ENCODE measurements at places on chromosomes 7 and 10.
A peak's percentile ranks its signal among the peaks of the same experiment; 100 is the strongest.

DNA sequence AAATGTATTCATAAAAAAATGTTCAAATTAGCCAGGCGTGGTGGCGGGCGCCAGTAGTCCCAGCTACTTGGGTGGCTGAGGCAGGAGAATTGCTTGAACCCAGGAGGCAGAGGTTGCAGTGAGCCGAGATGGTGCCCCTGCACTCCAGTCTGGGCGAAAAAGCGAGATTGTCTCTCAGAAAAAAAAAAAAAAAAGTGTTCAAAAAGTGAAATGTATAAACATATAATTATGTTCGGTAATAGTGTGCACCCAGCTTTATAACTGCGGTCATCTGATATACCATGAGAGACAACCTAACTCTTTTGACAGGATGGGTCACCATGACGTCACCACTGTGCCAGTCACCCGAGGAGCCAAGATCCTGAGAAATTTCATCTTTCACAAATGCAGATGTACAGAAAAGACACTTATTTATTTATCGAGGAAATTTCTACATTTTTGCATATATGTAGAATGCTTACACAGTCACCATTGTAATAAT lies 594 bp upstream of the RP9 start:
- peak; percentile 49 for DNase-seq

DNA sequence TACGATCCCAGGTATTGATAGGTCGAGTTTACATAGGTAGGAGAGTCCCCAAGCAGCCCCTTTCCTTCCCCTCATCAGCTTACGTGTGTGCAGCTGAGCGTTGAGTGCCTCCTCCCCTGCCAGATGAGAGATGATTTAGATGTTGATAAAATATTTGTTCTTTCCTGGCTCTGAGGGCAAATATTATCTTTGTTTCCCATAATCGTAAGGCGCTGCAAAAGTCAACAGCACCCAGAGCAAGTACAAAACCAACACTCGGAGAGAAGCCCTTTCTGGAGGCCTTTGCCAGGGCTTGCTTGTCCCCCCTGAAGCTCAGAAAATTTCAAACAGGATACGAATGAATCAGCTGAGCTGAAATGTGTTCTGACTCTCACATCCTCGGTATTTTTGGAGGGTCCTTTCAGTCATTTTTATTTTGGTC lies 683.2 kb downstream of the LRMDA start:
- peak; percentile 35 for DNase-seq

DNA sequence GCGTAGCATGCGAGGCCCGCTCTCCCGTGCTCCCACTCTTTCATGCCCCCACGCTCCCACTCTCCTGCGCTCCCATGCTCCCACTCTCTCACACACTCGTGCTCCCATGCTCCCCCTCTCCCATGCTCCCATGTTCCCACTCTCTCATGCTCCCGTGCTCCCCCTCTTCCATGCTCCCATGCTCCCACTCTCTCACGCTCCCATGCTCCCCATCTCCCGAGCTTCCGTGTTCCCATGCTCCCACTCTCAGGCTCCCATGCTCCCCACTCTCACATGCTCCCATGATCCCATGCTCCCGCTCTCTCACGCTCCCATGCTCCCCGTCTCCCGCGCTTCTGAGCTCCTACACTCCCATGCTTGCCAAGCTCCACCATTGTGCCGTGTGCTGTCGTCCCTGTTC lies 84.4 kb upstream of the ANLN start:
- DNase-seq, result no peak

DNA sequence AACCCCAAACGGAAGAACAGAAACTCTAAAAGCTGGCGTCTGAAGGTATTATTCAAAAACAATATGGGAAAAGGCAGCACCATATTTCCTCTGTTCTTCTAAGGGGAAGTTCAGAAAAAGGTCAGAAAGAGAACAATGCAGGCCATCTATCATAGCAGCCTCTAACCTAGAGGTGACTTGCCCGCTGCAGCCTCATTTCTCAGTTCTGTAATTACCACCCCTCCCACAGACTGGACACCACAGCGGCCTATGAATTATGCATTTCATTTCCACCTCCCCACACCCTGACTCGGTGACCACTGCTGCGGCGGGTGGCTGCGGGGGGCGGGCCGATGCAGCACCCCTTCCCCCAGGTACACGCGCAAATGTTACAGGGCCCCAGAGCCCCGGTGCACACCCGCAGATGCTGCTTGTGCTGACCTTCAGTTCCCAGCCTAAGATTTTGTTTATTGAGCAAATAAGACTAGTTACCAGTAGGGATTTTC lies 125.5 kb downstream of the CLEC2L start:
- DNase-seq, result no peak

- no peak for DNase-seq
Observed at GRCh38 chr7:40403703-40404476, 269.1 kb downstream of the SUGCT start.

- no peak for DNase-seq
Observed at GRCh38 chr10:6518791-6519429, 61.2 kb downstream of the PRKCQ start.

GRCh38 chr10:127498087-127498486 lies 51.0 kb upstream of the NPS start:
- DNase-seq, result no peak

All from NCI-H2081 (cell line).